Mesenchymal stem cell (in vitro differentiated cells and primary cell): ENCODE measurements at places on chromosomes 1 and 21.

GRCh38 chr1:187261637-187262036, 432.9 kb downstream of the PLA2G4A start:
- DNase-seq: no peak

DNA sequence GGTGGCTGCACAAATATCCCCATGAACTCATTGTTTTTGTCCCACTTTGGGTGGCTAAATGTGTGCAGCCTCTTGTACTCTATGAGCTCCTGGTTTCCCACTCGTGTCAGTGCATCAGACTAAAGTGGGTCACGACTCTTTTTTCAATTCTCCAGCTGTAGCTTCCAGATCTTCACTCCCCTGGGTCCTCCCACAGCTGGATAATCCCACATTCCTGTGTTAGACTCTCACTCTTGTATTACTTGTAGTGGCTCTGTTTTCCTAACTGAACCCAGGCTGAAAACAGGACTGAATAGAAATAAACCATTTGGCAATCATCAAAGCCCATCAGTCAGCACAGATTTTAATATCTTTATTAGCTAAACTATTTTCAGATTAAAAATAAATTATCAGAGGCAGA, 60.4 kb downstream of the UBE2U start:
- DNase-seq: no peak

GRCh38 chr1:154182344-154183045, 9.4 kb downstream of the TPM3 start:
- DNase-seq: peak; percentile 81

GRCh38 chr1:172746091-172746949, 87.4 kb downstream of the FASLG start:
- DNase-seq: peak; percentile 99

DNA sequence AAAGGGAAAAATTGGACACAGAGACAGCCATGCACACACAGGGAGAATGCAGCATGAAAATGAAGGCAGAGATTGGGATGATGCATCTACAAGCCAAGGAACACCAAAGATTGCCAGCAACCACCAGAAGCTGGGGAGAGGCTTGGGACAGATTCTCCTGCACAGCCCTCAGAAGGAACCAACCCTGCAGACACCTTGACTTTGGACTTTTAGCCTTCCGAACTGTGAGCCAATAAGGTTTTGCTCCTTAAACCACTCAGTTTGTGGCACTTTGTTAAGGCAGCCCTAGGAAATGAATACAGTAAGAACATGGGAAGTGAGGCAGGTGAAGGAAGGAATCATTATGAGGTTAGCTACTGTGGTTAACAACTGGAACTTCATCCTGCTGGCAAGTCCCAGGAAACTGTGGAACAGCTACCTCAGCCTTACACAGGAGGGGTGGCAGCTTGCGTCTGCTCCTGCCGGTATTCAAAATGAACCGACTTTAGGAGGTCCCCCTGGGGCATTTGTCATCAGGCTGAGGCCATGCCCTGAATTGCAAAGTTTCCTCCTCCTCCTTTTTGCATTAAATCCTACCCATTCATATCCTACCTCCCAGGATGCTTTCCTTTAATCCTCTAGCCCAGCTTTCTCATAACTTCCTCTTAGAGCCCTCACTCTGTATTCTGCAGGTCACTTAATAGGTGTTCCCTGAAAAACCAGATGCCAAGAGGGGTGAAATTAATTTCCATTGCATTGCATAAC, 15.4 kb downstream of the CD247 start:
- no peak for DNase-seq

GRCh38 chr1:221527302-221527701, 214.6 kb downstream of the DUSP10 start:
- no peak for DNase-seq

GRCh38 chr1:10553118-10553517, 78.4 kb downstream of the PEX14 start:
- no peak for DNase-seq

DNA sequence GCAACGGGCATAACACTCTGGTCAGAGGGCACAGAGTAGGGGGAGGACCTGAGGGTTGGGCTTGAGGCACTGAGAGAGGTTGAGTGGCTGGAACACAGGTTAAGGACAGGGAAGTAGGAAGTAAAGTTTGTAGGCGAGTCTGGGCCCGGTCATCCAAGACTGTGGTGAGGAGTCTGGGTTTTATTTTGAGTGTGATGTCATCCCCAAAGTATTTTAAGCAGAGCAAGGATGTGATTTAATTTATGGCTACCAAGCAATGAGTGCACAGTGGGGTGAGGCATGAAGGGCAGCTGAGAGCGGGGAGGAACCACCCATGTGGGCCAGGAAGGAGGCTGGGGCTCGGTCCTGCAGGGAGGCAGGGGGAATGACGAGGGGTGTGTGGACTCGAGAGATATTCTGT, 11.2 kb upstream of the VWA5B1 start:
- DNase-seq: peak; percentile 35

DNA sequence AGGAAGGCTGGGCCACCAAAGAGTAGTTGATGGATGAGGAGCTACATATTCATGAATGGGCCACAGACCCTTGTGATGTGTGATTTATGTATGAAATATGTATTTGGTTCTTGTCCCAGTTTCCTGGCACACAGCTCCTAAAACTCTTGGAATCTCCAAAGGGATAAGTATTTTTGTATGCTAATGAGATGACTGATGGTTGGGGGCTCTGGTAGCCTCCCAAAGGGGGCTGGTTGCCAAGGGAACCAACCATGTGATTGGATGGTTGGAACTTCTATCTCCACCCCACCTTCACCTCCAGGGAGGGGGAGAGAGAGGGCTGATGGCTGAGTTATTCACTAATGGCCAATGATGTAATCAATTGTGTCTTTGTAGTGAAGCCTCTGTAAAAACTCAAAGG, 77.1 kb downstream of the ZNF281 start:
- DNase-seq: no peak

DNA sequence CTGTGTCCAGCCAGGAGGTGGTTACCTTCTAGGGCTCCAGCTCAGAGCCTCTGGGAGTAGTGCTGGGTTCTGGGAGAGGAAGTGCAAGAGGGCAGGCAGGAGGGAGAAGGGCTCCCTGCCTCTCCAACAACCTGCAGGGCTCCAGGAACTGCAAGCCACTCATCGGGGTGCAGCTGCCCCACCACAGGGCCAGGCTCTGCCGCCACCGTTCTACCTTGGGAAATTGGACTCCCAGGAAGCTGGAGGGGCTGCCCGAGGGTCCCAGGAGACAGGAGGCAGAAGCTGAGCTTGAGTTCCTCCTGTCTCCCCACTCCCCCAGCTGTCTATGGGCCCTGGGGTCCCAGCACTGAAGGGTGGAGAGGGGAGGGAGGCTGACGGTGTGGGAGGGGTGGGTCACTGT, 7.4 kb upstream of the PRDM16 start:
- no peak for DNase-seq

DNA sequence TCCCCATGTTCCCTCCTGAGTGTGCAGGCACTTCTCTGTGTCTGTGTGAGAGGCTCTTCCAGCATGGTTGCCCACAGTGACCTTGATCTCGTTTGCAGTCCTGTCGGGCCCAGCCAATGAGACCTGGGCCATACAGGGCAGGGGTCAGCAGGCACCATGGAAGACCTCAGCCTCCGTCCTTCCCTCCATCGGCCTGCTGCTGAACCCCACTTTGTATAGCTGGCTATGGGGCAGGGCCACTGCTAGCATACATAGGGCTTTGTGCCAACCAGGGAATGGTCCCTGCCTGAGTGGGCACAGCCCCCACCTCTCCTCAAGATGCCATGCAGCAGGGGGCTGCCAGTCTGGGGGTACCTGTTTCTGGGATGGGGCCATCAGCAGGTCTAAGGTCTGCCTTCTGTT, 3.8 kb downstream of the C1orf35 start:
- DNase-seq: no peak

GRCh38 chr1:10815858-10816195, 19.4 kb upstream of the CASZ1 start:
- DNase-seq: no peak

GRCh38 chr1:183241471-183241870, 55.4 kb downstream of the LAMC2 start:
- no peak for DNase-seq

- no peak for DNase-seq
These were observed 86.0 kb downstream of the PRRX1 start for GRCh38 chr1:170749959-170750358.

DNA sequence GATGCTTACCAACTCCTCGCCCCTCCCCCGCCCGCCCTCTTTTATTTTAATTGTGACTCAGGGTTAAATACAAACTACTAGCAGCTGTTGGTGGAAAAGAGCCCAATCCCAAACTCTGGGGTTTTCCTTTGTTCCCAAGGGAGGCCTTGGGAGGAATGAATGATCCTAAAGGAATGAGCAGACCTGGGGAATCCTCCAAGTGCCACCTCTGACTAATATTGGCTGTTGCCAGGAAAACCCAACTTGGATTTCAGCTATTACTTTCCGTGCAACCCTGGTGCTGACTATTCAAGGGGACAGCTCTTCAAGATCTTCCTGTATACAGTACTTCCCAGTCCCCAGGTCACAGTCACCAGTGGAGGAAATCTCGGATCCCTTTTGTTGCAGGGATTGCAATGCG, 1.3 kb upstream of the S100A10 start:
- DNase-seq: peak; percentile 97

- no peak for DNase-seq
These were observed 189.3 kb upstream of the EDN2 start for GRCh38 chr1:41673806-41674205.

GRCh38 chr1:26984291-26984690, 9.2 kb upstream of the TRNP1 start:
- no peak for DNase-seq

DNA sequence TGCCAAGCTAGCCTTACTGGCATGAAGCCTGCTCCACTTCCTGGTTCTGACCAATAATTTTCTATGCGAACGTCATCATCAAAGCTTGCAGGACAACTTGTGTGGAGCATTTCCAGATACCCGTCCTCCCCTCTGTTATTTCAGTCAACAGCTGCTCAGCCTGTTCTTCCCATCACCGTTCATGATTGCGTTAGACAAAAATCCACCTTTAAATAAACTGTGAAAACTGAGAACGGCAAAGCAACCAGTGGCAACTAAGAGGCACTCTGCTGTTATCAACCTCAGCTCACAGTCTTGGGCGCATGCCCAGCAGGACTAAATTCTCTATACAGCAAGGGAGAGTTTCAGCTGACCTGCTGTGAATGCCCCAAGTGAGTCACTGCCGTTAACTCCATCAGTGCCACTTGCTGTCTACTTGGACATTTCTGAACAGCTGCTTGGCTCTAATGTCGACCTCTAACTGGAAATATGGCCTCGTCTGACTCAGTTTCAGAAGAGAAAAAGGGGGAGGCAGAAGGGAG, 207.4 kb upstream of the RUNX1 start:
- peak; percentile 98 for DNase-seq

DNA sequence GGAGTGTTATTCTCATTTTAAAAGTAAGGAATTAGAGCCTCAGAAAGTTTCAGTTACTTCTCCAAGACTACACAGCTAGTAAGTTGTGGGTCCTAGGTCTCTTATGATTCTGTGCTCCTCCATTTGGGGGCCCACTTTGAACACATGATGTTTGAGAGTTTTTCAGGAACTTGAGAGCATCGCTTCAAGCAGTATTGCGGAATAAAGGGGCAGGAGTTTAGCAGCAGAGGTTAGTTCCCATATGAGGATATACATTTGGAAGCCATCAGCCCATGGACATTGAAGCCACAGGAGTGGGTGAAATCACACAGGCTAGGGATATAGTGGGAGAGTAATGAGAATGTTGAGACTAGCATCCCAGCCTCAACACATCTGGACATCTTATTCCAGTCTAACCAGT, 143.2 kb downstream of the RASAL2 start:
- no peak for DNase-seq

DNA sequence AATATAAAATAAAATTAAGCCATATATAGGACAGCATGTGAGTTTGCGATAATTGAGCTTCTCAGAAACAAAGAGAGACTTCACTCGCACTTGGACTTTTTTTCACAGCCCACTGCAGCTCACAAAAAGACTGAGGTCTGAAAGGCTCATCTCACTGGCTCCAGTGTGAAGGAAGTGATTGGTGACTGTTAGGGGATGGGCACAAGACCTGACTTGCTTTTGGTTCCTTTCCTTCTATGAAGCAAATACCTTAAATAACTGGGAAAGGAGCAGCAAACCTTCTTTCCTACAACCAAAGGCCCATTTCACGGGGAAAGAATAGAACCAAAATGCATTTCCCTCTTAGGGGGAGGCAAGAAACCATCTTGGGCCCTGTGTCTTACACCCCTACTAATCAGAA, 13.1 kb upstream of the TTLL7 start:
- DNase-seq: no peak

DNA sequence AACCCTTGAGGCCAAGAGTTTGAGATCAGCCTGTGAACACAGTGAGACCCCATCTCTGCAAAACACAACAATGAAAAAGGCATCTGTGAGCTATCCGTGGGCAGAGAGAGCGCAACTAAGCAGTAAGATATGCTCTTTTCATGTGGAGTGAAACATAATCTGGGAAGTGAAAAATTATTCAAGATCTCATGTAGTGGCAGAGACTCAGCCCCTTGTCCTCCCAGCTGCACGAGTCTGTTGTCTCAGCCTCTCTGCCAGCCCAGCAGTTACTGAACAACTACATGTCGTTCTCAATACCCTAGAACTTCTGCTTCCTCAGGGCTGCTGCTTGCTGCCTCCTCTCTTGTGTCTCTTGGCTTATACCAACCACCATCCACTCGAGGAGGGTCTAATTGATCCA, 61.3 kb upstream of the WDR26 start:
- DNase-seq: no peak

- DNase-seq: no peak
These were observed 1.7 kb downstream of the FGR start for GRCh38 chr1:27633298-27633610.

DNA sequence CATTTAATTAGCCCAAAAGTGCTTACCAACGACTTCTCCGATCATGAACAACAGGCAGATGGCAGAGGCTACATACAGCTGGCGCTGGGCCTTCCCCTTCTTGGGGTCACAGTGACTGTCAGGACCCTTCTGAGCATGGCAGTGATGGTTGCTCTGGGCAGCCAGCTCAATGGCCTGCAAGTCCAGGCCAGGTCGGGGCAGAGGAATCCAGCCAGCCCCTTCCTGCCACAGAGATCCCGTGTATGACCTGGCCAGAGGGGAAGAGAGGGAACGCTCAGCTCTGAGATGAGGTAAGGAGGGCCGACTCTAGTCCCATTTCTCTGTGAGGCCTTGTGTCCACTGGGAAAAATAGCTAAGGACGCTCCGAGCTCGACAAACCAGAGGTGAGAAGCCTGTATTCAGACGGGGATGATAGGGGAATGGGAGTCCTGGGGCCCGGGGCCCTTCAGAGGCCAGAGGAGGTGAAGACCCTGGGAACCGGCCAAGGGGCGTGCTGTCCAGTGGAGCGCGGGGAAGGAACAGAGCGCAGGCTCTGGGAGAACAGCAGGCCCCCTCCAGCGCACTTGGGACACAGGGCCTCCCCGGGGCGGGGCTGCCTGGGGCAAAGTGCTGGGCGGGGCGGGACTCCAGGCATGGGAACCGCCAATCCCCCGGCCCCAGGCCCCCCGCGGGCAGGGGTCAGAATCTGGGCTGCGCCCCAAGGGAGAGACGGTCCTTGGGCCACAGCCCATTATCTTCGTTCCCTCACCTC, 772 bp downstream of the SLC30A2 start:
- DNase-seq: no peak
